CD4-positive, alpha-beta T cell treated with Interleukin-1 beta for 1 hour (primary cell): ENCODE measurements at places on chromosomes 13 and 19.

- DNase-seq = no peak
Observed at GRCh38 chr13:98783856-98784478, 31.5 kb upstream of the SLC15A1 start.

GRCh38 chr13:20993661-20994440 is 67.5 kb downstream of the LATS2 start:
- DNase-seq = no peak

- DNase-seq = no peak
Observed at GRCh38 chr19:10720607-10721125, 2.8 kb downstream of the DNM2 start.

GRCh38 chr13:73984949-73985691 is 149.1 kb downstream of the KLF12 start:
- peak; percentile 78 for DNase-seq

DNA sequence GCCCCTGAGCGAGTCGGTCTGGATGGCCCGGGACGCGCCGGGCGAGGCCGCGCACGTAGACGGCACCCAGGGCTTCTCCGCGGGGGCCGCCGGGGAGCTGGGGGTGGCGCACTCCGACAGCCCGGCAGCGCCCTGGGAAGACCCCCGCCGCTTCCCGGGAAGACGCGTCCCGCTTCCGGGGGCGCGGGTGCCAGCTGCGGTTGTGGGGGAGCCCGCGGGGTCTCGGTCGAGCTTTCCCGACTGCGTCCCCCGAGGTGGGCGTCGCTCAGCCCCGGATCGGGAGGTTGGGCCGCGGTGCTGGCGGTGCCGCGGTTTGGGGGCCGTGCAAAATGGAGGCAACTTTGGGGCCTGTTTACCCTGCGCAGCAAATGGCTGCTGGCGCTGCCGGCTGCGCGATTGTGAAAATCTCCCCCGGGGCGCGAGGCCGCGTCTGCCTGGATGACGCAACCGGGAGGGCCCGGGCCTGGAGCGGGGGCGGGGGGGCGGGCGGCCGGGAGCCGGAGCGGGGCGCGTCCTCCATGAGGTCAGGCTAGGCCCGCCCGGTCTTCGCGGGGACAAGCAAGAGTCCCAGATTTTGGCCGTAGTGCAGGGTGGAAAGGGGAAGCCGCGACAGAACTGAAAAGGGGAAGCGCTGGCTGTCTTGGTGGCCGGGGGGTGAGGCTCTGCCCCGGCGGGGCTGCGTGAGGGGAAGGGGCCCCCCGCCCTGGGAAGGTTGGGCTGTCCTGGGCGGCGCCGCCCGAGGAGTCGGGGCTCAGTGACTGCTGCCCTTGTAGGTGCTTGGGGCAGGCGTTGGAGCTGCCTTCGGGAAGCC is 11.3 kb downstream of the PEAK3 start:
- peak; percentile 86 for DNase-seq

DNA sequence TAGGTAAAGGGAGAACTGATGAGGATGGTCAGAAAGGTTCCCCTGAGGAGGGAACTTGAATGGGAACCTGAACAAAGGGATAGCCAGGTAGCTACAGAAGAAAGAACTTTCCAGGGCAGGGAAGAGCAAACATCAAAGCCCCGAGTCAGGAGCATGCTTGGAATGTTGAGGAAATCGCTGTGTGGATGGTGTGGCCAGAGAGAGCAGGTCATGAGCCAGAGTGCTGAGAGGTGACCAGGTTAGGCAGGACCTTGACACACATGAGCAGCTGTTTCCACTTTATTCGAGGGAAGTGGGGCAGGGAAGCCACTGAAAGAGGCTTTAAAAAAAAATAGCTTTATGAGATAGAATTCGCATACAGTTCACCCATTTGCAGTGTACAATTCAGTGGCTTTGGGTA is 4.4 kb downstream of the RAB8A start:
- DNase-seq = no peak
